NCI-H446 treated with DMSO at 0.1 percent for 48 hours (cell line): ENCODE measurements at places on chromosomes 5 and 9.

GRCh38 chr5:100584069-100584468 lies 48.9 kb downstream of the FAM174A start:
- no peak for DNase-seq

- no peak for DNase-seq
Observed at GRCh38 chr9:130288393-130288792, 22.8 kb downstream of the HMCN2 start.

- DNase-seq = no peak
Observed at GRCh38 chr5:119360905-119361593, 5.2 kb downstream of the TNFAIP8 start.

DNA sequence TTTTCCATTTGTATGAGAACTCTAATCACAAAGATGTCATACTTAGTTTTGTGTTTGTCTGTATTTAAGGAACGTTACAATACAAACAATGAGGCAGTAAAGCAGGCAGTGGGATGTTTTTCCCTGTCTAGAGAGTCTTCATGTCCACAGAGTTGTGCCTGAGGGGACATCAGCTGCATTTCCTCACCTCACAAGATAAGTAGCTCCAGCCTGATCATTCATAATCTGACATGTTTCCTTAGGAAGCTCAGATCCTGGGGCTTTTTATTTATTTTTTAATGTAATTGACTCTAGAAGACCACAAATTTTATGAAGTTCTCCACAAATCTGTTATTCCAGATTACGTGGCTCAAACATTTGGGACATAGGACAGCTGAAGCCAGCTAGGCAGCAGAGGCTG lies 78.5 kb downstream of the SPTLC1 start:
- no peak for DNase-seq

DNA sequence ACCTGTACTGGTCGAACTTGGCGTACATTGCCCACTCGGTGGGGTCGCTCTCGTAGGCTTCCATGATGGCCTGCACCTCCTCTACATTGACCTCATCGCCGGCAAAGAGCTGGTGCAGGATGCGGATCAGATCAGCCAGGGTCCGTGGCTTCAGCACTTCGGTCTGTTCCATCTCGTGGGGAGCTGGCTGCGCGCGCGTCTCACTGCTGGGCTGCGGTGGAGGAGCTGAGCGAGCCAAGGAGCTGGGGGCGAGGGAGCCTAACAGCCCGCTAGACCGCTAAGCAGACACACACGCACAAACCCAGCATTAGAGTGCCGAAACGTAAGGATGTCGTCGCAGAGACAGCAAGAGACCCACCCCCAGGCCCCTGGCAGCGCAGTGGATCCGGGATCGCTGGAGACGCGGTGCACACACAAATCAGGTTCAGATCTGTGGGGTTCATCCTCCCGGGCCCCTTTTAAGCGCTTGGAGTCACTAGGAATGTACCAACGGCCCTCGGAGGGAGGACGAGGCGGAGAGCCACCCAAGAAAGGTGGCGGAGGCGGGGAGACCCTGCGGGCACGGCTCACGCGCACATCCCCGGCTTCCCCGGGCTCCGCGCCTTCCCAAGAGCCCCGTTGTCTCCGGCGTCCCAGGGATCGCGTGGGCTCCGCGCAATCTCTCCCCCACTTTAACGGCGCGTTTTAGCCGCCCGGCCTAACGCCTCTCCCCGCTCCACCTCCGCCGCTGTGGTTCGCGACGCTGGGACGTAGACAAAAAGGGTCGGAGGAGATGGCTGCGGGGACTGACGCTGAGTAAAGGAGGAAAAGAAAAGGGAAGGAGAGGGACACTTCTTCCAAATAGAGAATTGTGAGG lies at the start of gene CDO1:
CDO1 (minus strand) TSS at position 434 of the 856 bp plus-strand sequence; CDS start at position 172, 262 bp downstream.
- peak; percentile 22 for DNase-seq

DNA sequence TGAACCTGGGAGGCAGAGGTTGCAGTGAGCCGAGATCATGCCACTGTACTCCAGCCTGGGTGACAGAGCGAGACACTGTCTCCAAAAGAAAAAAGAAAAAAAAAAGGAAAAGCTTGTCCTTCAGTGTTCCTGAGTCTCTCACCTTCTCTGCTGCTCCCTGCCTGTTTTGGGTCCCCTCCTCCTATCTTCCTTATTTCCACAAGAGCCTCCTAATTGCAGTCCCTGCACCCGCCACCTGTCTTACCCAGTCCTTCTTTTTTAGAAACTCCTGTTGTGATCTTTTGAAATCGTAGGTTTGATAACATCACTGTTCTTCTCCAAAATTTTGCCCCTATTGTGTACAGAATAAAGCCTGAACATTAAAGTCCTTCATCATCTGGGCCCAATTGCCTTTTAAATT lies 234.9 kb downstream of the SH3GL2 start:
- no peak for DNase-seq

DNA sequence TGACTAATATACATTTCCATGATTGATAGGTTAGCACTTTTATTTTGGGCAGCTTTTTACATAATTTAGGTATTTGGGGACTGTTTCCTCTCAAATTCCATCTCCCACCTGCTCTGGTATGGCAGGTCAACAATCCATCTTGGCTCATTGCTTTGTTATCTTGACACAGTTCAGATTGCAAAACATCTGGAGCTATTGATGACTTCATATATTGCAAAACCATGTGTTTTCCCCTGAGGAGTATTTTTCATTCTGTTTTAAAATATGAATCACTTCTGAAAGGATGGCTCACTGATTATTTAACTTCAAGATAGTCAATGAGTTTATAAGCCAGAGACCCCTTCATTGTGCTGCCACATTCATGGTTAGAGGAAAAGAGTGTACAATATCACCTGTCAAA lies 1206.0 kb upstream of the C9orf72 start:
- no peak for DNase-seq

- DNase-seq = no peak
Observed at GRCh38 chr5:139435676-139436075, 3.6 kb downstream of the DNAJC18 start.

GRCh38 chr5:6311568-6312501 lies 66.5 kb downstream of the MED10 start:
- no peak for DNase-seq

DNA sequence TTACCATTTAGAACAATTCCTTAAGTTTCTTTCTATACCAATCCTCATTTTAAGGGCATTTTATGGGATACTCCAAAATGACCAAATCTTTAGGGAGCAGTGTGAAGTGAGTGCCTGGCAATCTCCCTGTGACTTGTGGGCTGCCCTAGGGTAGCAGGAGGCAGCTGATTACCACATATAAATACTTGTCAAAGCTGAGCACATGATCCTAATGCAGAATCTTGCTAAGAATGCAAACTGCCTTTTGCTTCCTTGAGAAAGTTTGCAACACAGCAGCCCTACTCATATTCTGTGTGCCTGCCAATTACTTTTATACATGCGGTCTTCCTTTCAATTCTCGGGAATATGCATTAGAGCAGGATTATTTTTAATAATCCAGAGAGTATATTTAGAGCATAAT lies 18.2 kb upstream of the NREP start:
- no peak for DNase-seq

GRCh38 chr5:165594693-165595092 lies 2089.3 kb downstream of the MAT2B start:
- DNase-seq = no peak

DNA sequence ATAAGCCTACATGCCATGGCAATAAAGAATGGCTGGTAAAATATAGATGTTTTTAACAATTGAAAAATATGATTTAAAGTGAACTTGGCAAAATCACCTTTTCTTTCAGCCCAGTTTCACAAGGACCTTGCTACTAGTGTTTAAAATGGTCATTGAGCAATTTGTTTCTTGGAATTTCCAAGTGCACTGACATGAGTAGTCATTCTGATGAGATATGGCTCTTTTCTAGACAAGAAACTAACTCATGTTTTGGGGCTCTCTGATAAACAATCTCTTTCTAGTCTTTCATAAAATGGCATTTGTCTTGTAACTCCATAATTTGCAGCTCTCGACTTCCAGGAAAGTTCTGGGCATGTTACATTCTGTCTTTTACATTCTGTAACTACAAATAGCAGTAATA lies 176.8 kb downstream of the NR2F1-AS1 start:
- DNase-seq = no peak

- DNase-seq = no peak
Observed at GRCh38 chr9:35350212-35350611, 139.7 kb upstream of the RUSC2 start.

DNA sequence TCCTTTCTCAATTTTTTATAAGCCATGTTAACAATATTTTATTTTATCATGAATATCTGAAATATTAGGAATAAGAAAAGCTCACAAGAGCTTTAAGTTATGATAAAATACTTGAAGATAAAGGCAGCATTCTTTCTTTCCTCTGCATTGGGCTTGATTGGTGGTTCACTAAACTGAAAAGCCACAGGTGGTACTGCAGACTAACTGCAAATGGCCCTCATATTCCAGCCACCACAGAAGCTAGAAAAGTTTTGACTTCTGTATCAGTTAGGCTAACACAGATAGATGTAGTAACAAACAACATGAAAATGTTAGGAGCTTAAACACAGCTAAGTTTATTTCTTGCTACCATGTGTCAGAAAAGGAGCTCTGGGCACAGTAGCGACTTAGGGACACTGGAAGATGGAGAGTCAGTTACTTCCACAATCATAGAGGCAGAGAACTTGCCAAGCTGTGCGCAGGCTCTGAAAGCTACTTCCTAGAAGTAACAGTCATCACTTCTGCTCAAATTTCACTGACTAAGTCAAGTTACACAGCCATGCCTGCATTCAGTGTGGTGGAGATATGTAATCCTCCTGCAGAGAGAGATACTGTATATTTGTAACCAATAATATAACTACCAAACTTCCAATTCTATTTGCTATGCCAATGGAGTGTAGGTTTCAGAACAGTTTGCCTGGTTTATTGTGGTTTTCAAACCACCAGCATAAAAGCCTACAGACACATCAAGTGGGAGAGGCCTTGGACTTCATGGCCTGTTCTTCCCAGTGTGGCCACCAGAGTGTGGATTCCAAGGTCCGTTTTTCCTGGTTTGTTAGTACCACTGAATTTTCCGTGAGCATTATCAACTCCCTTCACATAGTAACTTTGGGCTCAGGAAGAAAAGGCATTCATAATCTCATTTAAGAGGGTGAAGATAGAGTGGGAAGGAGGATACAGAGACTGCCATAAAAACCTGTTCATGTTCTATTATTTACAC lies 268.3 kb downstream of the PJA2 start:
- DNase-seq = no peak

- DNase-seq = no peak
Observed at GRCh38 chr5:157247267-157247666, 18.7 kb upstream of the CYFIP2 start.

DNA sequence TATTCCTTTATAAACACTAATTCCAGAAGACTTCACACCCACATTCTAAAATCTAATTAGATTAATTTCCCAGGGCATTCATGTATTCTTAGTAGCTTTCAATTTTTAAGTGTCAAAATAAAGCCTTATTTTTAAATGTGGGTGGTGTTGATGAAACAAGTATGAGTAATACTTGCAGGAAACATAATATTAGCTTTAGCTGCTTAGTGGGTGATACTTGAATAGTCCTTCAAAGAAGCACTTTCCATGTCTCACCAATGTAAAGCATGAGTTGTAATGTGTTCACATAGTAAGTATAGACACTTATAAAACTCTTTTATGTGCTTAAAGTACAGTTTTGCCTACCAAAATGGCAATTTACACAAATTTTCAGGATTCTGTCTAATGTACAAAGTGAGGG lies 6.9 kb downstream of the FNBP1 start:
- DNase-seq = no peak

- no peak for DNase-seq
Observed at GRCh38 chr5:148934895-148935400, 108.5 kb downstream of the ADRB2 start.

GRCh38 chr5:33523208-33523771 lies 82.5 kb downstream of the TARS1 start:
- no peak for DNase-seq

DNA sequence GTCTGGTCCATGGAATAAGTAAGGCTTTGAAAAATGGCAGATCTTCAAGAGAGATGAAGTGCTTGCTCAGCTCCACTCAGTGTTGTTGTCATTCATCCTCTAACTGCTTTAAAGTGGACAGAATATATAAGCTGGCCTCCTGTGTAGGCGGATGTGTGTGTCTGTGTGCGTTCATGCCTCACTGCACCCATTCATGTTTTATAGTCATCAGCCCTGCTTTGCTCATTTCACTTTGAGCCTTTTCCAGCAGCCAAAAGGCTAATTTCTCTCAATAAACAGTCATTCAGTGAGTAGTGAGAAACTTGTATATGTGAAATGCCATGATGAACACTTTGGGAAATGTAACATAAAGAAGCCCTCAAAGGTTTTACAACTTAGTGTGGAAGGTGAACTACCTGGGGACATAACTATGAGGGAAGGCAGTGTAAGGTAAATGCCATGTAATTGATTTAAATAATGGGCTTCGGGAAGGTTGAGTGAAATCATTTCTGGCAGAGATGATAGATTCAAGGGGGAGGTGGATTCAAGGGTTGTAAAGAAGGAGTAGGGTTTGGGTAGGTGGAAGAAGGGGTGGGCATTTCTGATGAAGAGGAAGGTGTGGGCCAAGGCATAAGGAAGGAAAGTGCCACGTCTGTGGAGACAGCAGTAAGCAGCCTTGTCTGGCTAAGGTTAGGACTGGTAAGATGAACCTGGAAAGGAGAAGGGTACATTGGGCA lies 15.7 kb downstream of the TTC23L start:
- DNase-seq = peak; percentile 61

DNA sequence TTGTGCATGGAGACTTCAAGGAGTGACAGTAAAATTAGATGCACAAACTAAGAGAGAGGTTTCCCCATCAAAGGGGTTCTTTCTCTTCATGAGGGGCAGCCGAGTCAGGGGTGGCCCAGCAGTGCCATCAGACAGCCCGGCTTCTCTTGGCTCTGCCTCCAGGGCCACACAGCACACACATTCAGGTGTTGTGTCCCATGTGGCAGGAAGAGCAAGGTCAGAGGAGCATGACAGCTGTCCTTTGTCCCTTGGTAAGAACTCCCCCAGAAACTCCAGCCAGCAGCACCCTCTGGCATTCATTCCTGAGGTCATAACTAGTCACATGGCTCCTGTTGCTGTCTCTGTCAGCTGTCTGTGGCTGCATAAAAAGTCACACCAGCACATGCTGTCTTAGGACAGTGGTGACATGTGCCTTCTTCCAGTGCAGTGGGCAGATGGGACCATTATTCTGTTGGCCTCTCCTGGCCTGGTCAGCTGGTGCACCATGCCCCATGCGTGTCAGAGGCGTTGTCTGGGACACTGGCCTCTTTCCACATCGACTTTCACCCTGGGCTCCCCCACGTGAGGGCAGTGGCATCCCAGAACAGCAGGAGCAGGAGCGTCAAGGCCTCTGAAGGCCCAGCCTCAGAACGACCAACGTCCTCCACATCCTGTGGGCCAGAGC lies 78.4 kb upstream of the OTULINL start:
- DNase-seq = no peak

GRCh38 chr9:124475868-124476690 lies 25.8 kb downstream of the ADGRD2 start:
- no peak for DNase-seq

- no peak for DNase-seq
Observed at GRCh38 chr5:164235300-164235891, 730.0 kb downstream of the MAT2B start.

DNA sequence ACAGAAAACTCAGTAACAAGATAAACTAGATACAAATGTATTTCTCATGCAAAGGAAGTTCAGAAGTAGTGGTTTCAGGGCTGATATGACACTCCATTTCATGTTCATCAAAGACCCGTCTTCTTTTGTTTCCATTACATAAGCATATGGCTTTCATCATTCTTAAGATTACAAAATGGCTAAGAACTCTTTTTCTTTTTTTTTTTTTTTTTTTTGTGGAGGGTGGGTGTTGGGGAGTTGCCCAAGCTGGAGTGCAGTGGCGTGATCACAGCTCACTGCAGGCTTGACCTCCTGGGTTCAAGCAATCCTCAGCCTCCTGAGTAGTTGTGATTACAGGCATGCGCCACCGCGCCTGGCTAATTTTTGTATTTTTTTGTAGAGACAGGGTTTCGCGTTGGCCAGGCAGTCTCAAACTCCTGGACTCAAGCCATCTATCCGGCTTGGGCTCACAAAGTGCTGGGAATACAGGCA lies 22.0 kb upstream of the PTBP3 start:
- no peak for DNase-seq
